ENCODE measurements at places on chromosomes 7 and 10. TPM values are rescaled to one million over a fixed set of nuclear protein-coding genes. Genes with fewer than 3 reads are reported as not detected.

The ENO4 gene
- not detected for total RNA-seq

The CNNM1 gene
- 2.5 TPM for total RNA-seq

- DNase-seq, result no peak
Observed at GRCh38 chr7:129282865-129283264, 58.0 kb downstream of the AHCYL2 start.

DNA sequence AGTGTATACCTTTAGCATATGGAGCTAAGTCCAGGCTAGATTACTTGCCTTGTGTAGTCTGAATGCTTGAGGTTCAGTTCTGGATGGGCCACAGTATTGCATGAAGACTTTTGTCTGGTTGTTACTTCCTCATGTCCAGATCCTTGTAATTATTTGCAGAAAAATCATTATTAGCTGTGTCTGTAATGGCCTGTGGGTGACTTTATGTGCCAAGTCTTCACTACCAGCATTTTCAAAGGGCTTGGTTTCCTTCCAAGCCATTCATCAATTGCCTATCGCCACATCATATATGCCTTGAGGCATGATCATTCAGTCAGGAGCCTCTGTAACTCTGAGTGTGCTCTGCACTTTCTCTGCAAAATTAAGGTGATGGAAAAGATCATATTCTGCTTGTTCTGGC, 13.8 kb upstream of the HDAC9 start:
- DNase-seq, result no peak

DNA sequence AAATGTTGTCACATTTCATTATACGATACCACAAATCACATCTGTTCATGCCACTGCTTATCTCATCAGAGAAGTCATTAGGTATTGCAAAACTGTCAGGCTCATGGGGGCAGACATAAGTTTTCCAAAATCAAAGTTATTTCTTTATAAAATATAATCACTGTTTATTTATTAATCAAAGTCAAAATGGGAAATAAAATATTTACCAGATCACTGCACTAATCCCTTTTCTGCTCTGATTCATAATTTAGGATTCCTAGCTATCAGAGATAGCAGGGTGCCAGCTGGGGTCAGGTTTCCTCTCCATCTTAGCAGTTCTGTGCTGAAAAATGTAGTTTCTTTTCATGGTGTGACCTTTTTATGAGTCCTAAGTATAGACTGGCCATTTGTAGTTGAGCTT, 117.7 kb upstream of the LANCL2 start:
- no peak for DNase-seq

- no peak for DNase-seq
Observed at GRCh38 chr10:113153493-113154102, 203.6 kb downstream of the TCF7L2 start.

GRCh38 chr7:7157177-7157886, 25.0 kb upstream of the C1GALT1 start:
- DNase-seq, result no peak

DNA sequence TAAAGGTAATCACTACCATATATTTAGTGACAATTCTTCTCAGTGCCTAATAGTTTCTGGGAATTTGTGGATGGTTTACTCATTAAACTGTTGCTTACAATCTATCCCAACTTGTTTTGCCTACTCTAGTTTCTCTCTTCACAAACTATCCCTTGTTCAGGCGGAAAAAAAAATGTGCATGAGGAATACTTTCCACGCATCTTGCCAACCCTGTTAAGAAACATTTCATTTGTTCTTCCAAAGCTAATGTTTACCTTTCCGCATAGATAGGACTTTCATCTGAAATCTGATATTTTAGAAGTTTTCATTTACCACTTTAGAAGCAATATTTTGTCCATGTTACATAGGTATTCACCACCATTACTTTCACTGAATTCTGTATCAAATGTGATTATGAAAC, 191.9 kb downstream of the MDFIC start:
- DNase-seq, result no peak

DNA sequence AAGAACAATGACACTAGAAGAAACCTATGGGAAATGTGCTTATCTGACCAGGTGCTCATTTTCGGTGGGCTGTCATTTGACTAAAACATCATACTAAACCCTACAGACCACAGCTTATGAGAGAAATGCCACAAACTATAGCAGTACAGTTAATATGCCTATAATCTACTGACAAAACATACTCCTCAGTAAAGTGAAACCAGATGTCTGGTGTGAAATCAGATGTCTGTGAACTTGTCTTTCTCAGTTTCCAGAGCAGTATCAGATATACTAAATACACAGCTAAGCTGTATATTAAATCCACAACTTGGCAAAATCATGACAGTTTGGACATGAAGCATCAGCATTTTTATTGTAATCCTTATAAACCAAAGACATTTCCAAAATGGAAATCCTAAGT, 3.3 kb downstream of the IMMP2L start:
- no peak for DNase-seq

- peak; percentile 84 for DNase-seq
Observed at GRCh38 chr7:27873981-27874957, 134.3 kb downstream of the TAX1BP1 start.
